Common myeloid progenitor, CD34-positive (primary cell): ENCODE measurements at places on chromosomes 7 and 10.

DNA sequence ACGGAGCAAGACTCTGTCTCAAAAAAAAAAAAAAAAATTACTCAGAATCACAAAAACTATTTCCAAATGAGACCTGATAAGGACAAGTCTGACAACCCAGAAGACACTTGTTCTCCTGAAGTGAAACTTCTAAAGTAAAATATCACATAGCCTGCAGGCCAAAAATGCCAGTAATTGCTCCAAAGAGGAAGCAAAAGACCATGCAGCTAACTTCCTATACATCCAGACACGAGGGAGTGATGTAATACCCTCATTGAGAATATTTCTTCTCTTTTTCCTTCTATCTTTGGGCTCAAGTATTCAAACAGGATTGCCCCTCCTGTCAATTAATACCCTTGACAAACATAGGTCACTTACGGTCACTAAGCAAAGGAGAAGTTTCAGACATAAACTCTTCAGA lies 31.2 kb downstream of the ARMH3 start:
- DNase-seq = no peak

DNA sequence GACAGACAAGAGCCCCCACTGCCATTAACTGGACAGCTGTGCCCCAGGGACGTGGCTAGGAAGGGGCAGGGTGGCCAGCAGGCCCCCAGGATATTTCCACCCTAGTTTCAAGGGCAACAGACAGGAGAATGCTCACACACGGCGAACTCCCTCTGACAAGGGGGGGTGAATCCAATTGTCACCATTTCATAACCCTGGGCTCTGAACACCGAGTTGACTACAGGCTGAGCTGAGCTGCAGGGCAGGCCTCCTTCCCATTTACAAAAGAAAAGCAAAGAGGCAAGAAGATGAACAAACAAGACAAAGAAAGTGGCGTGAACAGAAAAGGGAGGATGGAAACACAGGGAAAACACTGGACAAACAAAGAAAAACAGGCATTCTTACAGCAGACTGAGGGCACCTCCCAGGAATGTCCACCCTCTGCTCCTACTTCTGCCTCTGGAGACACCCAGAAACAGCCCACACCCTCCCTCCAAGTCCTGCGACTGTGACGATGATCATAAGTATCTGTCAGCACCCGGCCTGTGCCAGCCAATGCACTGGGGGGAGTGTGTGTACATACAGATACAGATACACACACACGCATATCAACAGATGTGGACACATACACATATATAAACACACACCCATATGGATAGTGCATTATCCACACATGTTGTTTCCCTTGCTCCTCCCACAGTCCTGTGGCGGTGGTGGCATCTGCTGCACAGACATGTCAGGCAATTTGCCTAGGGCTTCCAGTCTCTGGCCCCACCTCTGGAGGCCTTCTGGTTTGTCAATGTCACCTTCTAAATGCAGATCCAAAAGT lies 66.2 kb downstream of the FAM53B start:
- no peak for DNase-seq

- peak; percentile 1 for DNase-seq
Measured at GRCh38 chr7:55309040-55309991, 55.8 kb upstream of the LANCL2 start.

- no peak for DNase-seq
Measured at GRCh38 chr7:150326657-150327268, 3.4 kb upstream of the ACTR3C start.

- no peak for DNase-seq
Measured at GRCh38 chr10:62000037-62000603, 98.6 kb downstream of the ARID5B start.

- no peak for DNase-seq
Measured at GRCh38 chr10:109450702-109451101, 472.6 kb downstream of the XPNPEP1 start.
